ENCODE measurements at places on chromosomes 4 and X.

DNA sequence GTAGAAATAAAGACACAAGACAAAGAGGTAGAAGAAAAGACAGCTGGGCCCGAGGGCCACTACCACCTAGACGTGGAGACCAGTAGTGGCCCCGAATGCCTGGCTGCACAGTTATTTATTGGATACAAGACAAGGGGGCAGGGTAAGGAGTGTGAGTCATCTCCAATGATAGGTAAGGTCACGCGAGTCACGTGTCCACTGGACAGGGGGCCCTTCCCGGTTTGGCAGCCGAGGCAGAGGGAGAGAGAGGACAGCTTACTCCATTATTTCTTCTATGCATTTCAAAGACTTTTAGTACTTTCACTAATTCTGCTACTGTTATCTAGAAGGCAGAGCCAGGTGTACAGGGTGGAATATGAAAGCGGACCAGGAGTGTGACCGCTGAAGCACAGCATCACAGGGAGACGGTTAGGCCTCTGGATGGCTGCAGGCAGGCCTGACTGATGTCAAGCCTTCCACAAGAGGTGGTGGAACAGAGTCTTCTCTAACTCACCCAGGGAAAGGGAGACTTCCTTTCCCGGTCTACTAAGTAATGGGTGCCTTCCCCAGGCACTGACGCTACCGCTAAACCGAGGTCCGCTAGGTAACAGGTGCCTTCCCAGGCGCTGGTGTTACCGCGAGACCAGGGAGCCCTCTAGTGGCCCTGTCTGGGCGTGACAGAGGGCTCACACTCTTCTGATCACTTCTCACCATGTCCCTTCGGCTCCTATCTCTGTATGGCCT, 44.9 kb downstream of the ZBTB49 start:
- no peak for DNase-seq

DNA sequence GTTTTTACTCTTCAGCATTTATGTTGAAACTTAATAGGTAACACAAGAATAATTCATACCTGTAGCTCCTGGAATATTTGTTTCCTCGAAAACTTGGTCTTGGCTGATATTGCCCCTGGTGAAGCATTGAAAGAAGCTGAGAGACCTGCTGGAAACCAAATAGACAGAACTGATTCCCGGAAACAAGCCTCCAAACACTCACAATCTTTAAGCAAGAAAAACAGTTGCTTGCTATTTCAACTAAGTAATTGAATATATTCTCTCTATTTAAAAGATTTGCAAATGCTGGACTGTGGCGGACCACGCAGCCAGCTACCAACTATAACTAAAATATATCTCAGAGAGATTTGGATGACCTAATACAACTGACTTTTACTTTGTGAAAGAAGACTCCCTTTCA, 3.6 kb downstream of the PCDH18 start:
- DNase-seq: no peak

- no peak for DNase-seq
These were observed 15.9 kb downstream of the PPA2 start for GRCh38 chr4:105458001-105458400.

- DNase-seq: no peak
These were observed 57.1 kb downstream of the CCDC149 start for GRCh38 chr4:24855741-24856140.

DNA sequence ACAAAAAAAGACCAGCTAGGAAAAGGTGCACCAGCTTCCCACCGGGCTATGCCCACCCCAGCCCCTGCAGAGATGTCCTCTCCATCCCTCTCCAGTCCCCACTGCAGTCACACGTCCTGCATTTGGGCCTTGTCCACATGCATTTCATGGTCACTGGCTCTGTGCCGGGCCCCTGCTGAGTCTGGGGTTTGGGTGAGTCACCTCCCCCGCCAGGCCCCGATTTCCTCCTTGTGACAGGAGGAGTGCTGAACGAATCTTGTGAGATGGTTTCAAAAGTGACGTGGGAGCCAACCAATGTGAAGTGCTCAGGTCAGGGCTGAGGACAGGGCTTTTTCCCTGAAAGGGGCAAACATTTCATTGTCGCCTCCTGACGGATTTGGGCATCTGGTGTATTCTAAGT, 7.1 kb downstream of the CPZ start:
- no peak for DNase-seq

- DNase-seq: no peak
These were observed 110.1 kb downstream of the SMIM20 start for GRCh38 chr4:26024079-26024478.

- no peak for DNase-seq
These were observed 43.2 kb downstream of the SCFD2 start for GRCh38 chr4:53322696-53323095.

- DNase-seq: no peak
These were observed 12.0 kb downstream of the RFC1 start for GRCh38 chr4:39354254-39354552.

- no peak for DNase-seq
These were observed 19.1 kb downstream of the GEMIN8 start for GRCh38 chrX:14010566-14010965.

GRCh38 chr4:173002830-173003561, 165.6 kb upstream of the GALNT7 start:
- no peak for DNase-seq

GRCh38 chr4:189117426-189117825, 823.2 kb upstream of the FRG1 start:
- no peak for DNase-seq

DNA sequence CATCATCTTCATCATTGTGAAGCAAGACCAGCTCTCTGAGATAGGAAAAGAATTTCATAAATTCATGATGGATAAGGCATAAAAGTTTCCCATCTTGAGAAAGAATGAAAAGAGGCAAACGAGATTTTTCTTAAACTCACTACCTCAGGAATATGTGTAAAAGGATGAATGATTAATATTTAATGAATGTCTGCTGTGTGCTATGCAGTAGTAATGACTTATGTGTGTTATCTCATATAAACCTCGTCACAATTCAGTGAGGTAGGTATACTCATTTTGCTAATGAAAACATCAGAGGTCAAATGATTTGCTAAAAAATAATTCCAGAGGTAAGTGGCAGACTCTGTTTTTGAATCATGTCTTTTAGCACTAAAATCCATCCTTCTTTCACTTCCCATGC, 42.6 kb upstream of the GYPA start:
- no peak for DNase-seq

GRCh38 chr4:184553891-184554290, 79.5 kb upstream of the IRF2 start:
- no peak for DNase-seq

- DNase-seq: no peak
These were observed 19.3 kb upstream of the TBC1D14 start for GRCh38 chr4:6890358-6890757.

GRCh38 chr4:167032871-167033270, 201.4 kb downstream of the SPOCK3 start:
- no peak for DNase-seq

DNA sequence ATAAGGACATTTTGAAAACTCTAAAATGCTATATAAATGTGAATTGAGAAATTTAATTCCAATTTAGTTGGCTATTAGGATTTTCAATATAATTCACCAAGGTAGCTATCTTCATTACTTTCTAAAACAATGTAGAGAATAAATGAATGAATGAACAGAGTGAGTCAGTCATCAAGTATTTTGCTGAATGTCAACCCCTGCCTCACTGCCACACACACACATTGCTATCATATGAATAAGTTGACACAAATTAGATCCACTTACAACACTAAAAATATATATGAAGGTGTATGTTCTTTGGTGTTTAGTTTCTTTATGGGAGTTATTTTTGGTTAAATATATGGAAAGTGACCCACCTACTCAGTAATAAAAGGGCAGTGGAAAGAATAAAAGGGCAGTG, 141.4 kb upstream of the SMIM10 start:
- no peak for DNase-seq

- no peak for DNase-seq
These were observed 105.5 kb downstream of the MAML3 start for GRCh38 chr4:140048419-140048995.

DNA sequence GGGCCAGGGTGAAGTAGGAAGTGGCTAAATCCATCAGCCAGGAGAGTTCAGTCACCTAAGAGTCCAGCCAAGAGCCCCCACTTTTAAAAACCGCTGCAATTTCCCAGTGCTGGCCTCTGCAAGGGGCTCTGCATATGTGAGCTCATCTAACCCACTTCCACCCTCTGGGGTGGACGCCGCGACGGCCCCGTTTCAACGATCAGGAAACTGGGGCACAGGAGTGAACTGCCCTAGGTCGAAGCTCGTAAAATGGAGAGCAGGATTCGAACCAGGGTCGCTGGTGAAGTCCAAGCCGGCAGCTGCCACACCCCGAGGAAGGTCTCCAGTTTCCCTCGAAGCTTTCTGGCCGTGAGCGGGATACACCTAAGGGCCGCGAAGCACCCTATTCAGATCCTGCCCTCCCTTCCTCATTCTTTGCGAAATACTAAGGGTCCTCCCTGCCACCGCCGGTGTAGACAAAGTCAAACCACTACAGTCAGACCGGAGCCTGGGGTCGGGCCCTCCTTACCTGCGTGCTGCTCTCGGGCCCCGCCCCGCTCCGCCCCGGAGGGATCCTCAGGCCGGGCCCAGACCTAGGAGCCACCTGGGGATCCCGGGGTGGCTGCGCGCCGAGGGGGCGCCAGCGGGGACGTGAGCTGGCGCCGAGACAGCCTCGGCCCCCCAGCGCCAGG, 446 bp downstream of the EVC2 start:
- no peak for DNase-seq

GRCh38 chrX:150955590-150955989, 27.5 kb upstream of the HMGB3 start:
- DNase-seq: no peak

GRCh38 chr4:123640824-123641223, 244.2 kb downstream of the SPRY1 start:
- DNase-seq: no peak

- DNase-seq: no peak
These were observed 43.5 kb upstream of the ZNF330 start for GRCh38 chr4:141177171-141177570.

GRCh38 chr4:96342196-96342595, 502.3 kb downstream of the PDHA2 start:
- DNase-seq: no peak

- DNase-seq: no peak
These were observed 471.3 kb downstream of the TECRL start for GRCh38 chr4:63937961-63938360.

GRCh38 chr4:184649971-184650855, 675 bp downstream of the PRIMPOL start:
- DNase-seq: no peak

DNA sequence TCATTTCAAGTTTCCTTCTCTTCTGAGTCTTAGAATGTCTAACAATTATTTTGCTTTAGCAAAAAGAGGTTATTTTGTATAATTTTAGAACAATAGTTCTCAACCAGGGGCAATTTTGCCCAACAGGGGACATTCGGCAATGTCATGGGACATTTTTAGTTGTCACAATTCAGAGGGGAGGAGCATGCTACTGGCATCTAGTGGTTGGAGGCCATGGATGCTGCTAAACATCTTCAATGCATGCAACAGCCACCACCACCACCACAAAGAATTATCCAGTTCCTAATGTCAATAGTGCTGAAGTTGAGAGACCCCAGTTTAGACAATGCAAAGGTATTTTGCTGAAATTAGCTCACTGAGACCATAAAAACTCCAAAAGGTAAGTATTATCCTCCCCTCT, 122.5 kb downstream of the ARHGAP6 start:
- no peak for DNase-seq

- no peak for DNase-seq
These were observed 76.4 kb upstream of the WWC2 start for GRCh38 chr4:183022617-183023016.

DNA sequence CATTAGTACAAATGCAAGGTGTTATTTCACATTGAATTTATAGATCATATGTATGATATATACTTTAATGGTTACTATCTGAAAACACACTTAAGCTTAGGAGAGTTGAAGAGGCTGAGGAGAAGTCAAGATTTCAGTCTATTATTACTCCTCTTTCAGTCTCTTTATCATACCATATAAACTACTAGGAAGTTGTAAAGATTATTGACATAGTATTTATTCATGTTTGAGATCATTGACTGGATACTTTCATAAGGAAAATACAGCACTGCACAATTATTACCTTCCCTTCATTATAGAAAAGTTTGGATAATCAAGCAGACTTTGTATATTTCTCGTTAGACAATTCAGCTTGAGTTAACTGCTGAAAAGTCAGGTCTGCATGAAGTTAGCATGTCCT, 10.0 kb upstream of the SGMS2 start:
- no peak for DNase-seq

GRCh38 chr4:7904952-7905915, 34.4 kb downstream of the AFAP1 start:
- DNase-seq: no peak

- no peak for DNase-seq
These were observed 19.1 kb upstream of the CXCL11 start for GRCh38 chr4:76055016-76055415.

GRCh38 chr4:10703156-10703555, 18.6 kb upstream of the CLNK start:
- no peak for DNase-seq

DNA sequence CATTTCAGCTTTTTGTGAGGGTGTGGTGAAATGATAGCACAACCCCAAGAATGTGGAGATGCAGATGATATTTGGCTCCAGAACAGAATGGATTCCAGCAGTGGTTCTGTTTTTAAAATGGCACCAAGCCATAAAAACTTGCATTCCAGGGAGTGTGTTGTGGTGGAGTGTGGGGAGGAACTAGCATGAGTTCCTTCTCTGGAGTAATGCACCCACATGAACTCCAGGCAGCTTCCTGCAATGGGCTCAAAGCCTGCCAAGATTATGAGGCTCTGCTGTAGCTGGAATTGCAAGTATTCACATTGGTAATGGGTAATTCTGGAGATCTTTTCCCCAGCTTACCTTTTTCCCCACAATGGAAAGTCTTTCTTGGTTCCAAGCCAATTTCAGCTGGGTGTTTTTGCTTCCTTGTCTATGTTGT, 161.4 kb downstream of the RAB28 start:
- no peak for DNase-seq

DNA sequence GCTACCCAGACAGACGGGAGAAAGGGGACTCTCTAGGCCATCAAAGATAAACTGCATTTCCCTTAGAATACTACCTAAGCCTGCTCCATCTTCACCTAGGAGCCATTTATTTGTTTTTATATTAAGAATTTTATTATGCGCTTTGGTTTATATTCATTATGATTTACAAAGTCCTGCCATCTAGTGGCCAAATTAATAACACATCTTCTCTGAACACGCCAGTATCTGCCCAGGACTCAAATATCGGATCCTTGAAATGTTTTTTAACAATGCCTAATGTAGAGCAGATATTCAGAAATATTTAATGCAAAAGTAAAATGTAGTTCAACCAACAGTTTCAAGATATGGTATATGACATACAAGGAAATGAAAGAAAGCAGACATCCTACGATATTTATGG, 20.8 kb upstream of the PRPS2 start:
- DNase-seq: no peak

- no peak for DNase-seq
These were observed 2.3 kb downstream of the MANBA start for GRCh38 chr4:102758241-102759160.

DNA sequence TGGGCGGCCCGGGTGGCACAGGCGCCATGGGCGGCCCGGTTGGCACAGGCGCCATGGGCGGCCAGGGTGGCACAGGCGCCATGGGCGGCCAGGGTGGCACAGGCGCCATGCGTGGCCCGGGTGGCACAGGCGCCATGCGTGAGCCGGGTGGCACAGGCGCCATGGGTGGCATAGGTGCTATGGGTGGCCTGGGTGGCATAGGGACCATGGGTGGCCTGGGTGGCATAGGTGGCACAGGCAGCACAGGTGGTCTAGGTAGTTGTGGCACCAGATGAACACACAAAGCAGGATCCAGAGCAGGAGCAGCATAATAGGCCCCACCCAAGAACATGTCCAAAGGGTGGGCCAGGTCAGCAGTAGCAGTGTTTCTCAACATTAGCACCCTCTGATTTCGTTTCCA, 4.3 kb downstream of the ESX1 start:
- no peak for DNase-seq

Measured in amygdala (tissue), 56 donors.